Frontal cortex (tissue), 4 donors: ENCODE measurements at places on chromosomes 12 and 14. TPM values are rescaled to one million over a fixed set of nuclear protein-coding genes. Genes with fewer than 3 reads are reported as not detected.

GRCh38 chr12:9660046-9660445, 9.5 kb upstream of the CLEC2D start:
- no peak for DNase-seq

DNA sequence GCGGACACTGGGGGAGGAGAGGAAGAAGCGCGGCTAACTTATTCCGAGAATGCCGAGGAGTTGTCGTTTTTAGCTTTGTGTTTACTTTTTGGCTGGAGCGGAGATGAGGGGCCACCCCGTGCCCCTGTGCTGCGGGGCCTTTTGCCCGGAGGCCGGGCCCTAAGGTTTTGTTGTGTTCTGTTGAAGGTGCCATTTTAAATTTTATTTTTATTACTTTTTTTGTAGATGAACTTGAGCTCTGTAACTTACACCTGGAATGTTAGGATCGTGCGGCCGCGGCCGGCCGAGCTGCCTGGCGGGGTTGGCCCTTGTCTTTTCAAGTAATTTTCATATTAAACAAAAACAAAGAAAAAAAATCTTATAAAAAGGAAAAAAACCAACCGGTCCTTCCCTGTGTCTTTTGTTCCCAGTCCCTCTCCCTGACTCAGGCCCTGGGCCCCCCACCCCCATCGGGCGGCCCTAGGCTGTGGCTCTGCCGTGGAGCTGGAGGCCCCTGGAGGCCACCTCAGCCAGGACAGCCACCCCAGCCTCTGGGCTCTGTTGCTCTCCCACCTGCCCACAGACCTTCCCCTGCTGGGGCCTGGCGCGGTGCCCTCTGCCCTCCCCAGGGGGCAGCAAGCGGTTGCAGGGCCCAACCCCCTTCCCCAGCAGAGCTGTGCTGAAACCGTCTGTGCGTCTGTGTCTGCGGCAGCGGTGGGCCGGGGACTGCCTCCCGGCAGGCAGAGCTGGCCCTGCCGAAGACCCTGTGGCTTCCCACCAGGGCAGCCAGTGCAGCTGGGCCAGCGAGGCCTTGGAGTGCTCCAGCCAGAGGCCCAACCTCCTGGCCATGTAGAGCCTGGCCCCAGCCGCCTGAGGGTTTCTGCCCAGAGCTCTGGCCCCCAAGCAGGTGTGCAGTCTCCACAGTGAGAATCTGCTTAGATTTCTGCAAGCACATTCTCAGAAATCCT, 4.0 kb upstream of the CRIP2 start:
- DNase-seq: no peak

The STYK1 gene
- total RNA-seq: 2.9 TPM

- DNase-seq: no peak
Observed at GRCh38 chr14:88233915-88234314, 89.2 kb downstream of the KCNK10 start.

The RNASE1 gene
- 12.2 TPM for total RNA-seq

The EML5 gene
- total RNA-seq: 32.6 TPM

GRCh38 chr12:87939182-87939581, 90.0 kb downstream of the C12orf50 start:
- no peak for DNase-seq
